CD4-positive, alpha-beta memory T cell (primary cell): ENCODE measurements at places on chromosomes 3 and 15. TPM values are rescaled to one million over a fixed set of nuclear protein-coding genes. Genes with fewer than 3 reads are reported as not detected.
A peak's percentile ranks its signal among the peaks of the same experiment; 100 is the strongest.

LRRC49 gene
- 0.75 TPM for total RNA-seq

C15orf62 gene
- total RNA-seq, result 3.5 TPM

PP2D1 gene
- not detected for total RNA-seq

TMEM108 gene
- not detected for total RNA-seq

PYGO1 gene
- total RNA-seq, result not detected

P3H2 gene
- total RNA-seq, result not detected

MESP2 gene
- not detected for total RNA-seq

- no peaks in the 10 kb centered on the region for H3K27me3 ChIP-seq
- H3K36me3 ChIP-seq, result peaks cover 14% of the 10 kb centered on the region
- peak overlapping the region; percentile 88 for H3K4me3 ChIP-seq
Measured at GRCh38 chr3:129248286-129248979, 973 bp upstream of the COPG1 start.

DNA sequence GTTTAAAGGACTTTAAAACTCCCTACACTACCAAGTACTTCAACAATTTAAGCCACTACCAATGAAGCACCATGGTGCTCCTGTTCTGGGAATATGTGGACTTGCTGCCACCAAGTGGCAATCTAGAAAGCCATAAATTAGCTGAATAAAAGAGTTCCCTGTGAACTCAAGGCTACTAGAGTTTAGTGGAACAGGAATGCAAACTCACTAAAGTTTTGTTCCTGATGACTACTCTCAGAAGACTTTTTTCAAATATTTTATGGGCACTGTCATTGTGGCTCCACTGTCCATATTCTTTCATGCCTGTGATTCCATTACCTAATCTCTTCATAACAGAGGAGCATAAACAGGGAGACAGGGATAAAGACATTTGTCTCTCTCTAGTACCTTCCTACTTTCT, 63.9 kb downstream of the TMCC1 start:
- H3K27ac ChIP-seq, result no peak overlapping the region
- H3K4me1 ChIP-seq, result peaks cover 17% of the 10 kb centered on the region
- no peaks in the 10 kb centered on the region for H3K27me3 ChIP-seq
- no peaks in the 10 kb centered on the region for H3K36me3 ChIP-seq
- peak; percentile 20 for DNase-seq

GRCh38 chr3:113844622-113845222, 6.1 kb downstream of the GRAMD1C start:
- no peak overlapping the region for H3K4me3 ChIP-seq
- DNase-seq, result peak; percentile 16
- no peak overlapping the region for H3K27ac ChIP-seq
- no peaks in the 10 kb centered on the region for H3K36me3 ChIP-seq
- H3K27me3 ChIP-seq, result no peaks in the 10 kb centered on the region
- no peaks in the 10 kb centered on the region for H3K4me1 ChIP-seq

DNA sequence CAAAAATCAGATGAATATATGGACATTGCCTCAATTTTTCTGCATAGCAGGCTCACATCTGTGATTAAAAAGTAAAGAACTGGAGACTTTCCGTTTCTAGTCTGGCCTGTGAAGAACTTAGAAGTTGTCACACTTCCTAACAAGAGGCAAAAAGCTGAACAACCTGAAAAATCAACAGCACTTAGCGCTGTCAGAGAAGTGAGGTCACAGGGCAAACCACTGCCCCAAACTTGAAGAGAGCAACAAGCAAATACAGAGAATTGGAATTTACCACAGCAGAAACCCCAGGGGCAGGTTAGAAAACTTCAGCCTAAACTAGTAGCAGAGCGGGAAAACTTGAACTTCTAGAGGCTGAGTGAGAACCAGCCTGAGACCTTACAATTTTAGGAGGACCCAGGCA, 38.9 kb downstream of the CCDC54 start:
- H3K4me1 ChIP-seq, result no peaks in the 10 kb centered on the region
- H3K36me3 ChIP-seq, result no peaks in the 10 kb centered on the region
- no peaks in the 10 kb centered on the region for H3K27me3 ChIP-seq
- no peak overlapping the region for H3K27ac ChIP-seq
- no peak for DNase-seq
- no peak overlapping the region for H3K4me3 ChIP-seq

DNA sequence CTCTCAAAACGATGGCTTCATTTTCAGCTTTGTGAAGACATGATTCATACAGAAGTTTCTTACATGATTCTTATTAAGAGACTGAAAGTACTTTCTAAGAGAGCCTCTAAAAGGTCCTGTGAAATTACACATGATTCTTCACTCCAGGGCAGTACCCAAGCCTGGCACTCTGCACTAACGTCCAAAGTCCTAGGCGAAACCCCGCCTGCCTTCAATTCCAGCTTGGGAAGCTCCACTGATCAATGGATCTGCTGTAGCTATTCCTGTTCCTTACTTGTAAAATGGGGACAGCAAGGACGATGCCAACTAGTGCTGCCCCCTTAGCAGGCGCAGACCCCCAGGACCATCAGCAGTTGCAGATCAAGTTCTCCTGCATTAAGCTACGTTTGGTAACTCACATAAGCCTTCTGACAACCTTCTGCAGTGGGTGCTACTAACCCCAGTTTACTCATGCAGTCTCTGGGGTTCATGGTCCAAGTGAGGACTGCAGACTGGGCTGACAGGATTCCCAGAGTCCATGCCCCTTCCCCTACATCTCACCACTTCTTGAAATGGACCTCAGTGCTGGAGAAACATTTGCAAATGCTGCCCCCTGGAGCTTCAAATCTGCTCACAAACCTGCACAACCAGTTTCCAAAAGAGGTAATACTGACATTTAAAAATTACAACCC, 10.6 kb downstream of the CHCHD4 start:
- H3K27me3 ChIP-seq, result no peaks in the 10 kb centered on the region
- no peaks in the 10 kb centered on the region for H3K4me1 ChIP-seq
- H3K36me3 ChIP-seq, result peaks cover 20% of the 10 kb centered on the region
- DNase-seq, result no peak

GRCh38 chr3:52023860-52024764, 28.4 kb upstream of the RPL29 start:
- peaks cover 5% of the 10 kb centered on the region for H3K4me1 ChIP-seq
- H3K4me3 ChIP-seq, result no peak overlapping the region
- H3K27ac ChIP-seq, result no peak overlapping the region
- H3K27me3 ChIP-seq, result no peaks in the 10 kb centered on the region

DNA sequence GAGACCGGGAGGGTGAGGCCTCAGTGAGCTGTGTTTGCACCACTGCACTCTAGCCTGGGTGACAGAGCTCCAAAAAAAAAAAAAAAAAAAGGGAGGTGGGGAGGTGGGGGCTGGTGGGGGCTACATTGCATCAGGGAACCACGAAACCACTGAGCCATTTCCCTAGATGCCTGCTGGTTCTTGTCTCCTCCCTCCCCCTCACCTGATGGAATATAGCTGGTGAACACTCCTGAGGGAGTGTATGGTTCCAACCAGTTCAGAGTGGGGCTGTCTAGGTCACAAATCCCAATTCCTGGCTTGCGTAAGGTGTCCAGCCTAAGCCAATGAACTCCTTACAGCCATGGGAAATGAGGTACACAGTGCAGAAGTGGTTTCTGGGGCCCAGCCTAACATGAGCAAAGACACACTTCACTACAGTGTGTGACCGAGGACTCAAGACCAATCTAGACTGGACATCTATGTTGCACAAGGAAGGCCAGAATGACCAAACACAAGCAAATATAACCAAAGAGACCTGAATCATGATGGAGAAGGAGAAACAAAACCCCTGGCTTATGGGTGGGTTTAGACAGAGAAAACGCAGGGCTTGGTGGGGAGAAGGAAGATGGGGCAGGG, 39.1 kb upstream of the OSBPL11 start:
- H3K27me3 ChIP-seq, result no peaks in the 10 kb centered on the region
- no peaks in the 10 kb centered on the region for H3K4me1 ChIP-seq
- no peak overlapping the region for H3K27ac ChIP-seq
- H3K36me3 ChIP-seq, result no peaks in the 10 kb centered on the region
- no peak for DNase-seq

GRCh38 chr3:84245789-84246188, 713.0 kb upstream of the CADM2 start:
- H3K27ac ChIP-seq, result no peak overlapping the region
- H3K4me3 ChIP-seq, result no peak overlapping the region
- H3K4me1 ChIP-seq, result no peaks in the 10 kb centered on the region
- H3K36me3 ChIP-seq, result no peaks in the 10 kb centered on the region
- no peak for DNase-seq

DNA sequence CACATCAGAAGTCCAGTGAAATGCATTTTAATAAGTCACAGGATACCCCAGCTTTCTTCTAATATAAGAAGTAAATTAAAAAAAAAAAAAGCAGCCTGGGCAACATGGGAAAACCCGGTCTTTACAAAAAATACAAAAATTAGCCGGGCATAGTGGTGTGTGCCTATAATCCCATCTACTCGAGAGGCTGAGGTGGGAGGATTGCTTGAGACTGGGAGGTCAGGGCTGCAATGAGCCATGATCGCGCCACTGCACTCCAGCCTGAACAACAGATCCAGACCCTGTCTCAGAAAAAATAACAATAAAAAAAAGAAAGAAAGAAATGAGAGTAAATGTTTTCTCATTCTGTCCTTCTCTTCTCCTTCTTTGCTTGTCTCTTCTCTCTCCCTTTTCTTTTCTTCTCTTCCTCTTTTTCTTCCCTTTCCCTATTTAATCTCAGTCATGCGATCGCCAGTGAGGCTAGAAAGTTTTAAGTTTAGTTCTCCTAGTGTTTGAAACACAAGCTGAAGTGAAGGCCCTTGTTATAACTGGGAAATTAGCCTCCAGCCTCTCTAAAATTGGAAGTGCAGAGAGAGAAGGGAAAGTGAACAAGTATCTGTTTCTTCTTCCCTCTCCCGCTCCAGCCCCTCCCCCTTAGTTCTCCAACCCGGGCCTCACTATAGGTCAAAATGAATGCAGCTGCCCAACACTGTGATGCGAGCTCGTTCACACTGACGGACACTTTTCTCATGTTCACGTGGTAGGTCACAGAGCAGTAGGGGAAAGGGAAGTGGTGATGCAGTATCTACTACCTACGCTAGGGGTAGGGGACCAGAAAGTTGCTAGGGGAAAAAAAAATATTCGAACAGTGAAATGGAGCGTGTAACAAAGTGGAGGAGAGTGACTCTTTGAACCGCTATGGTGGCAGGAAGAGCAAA, 23.5 kb upstream of the TSC22D2 start:
- H3K27me3 ChIP-seq, result no peaks in the 10 kb centered on the region
- peaks cover 17% of the 10 kb centered on the region for H3K4me1 ChIP-seq
- H3K27ac ChIP-seq, result no peak overlapping the region
- H3K36me3 ChIP-seq, result no peaks in the 10 kb centered on the region
- peak overlapping the region; percentile 30 for H3K4me3 ChIP-seq

DNA sequence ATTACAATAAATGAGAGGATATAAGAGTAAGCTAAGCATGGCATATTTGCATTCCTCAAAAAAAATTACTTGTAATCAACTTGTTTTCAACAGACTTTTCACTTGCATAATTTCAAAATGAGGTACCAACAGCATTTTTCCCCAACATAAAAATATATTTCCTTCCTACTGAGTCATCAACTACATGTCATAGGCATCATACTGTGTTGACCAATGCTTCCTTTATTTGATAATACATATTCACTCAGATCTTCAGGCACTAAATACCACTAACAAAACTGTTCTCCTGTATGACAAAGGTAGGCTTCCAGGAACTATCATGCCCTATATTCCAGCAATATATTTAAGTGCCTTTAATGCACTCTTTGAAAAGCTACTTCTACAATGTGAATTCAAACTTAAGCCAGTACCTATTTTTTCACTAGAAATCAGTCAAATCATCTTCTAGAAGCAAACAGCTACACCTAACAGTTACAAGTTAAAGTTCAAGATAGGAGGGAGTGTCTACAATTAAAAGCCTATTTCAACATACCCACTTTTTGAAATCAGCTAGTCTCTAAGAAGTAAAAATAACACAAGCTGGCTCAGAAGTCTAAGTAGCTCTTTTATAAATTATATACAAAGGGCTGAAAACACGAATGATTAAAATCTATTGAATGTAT, 11.3 kb downstream of the ADAM10 start:
- DNase-seq, result no peak
- H3K36me3 ChIP-seq, result no peaks in the 10 kb centered on the region
- peaks cover 80% of the 10 kb centered on the region for H3K4me1 ChIP-seq

GRCh38 chr15:58669108-58669507, 80.4 kb downstream of the ADAM10 start:
- no peak overlapping the region for H3K27ac ChIP-seq
- no peaks in the 10 kb centered on the region for H3K4me1 ChIP-seq
- H3K27me3 ChIP-seq, result no peaks in the 10 kb centered on the region
- no peak for DNase-seq

DNA sequence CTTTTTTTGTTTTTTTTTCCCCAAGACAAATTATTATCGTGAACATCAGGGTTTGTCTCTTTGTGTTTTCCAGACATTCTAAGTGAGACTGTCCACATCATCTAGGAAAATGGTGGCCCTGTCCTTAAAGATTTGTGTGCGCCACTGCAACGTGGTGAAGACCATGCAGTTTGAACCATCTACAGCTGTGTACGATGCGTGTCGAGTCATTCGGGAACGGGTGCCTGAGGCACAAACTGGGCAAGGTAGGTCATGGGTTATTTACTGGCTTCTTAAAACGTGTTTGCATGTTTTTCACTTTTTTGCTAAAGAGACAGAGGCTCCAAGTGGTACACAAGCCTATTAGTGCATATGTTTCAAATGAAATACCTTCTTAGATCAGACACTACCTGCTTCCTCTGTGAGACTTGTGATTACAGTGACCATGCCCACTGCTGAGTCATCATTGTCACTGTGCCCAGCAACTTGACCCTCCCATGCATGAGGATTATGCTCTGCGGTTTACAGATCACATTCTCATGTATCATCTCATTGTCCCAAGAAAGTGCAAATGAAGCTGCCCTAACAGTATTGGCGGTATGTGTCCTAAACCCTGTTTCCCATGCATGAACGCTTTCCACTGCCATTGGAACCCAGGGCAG, 395.2 kb upstream of the TPM1 start:
- no peak overlapping the region for H3K4me3 ChIP-seq
- H3K27ac ChIP-seq, result no peak overlapping the region
- H3K27me3 ChIP-seq, result no peaks in the 10 kb centered on the region
- H3K4me1 ChIP-seq, result no peaks in the 10 kb centered on the region
- DNase-seq, result no peak
- H3K36me3 ChIP-seq, result no peaks in the 10 kb centered on the region

- H3K27ac ChIP-seq, result no peak overlapping the region
- H3K4me1 ChIP-seq, result no peaks in the 10 kb centered on the region
- H3K36me3 ChIP-seq, result no peaks in the 10 kb centered on the region
Measured at GRCh38 chr3:74066456-74066855, 441.7 kb upstream of the PDZRN3 start.

GRCh38 chr3:11235385-11235784, 36.8 kb upstream of the ATG7 start:
- no peaks in the 10 kb centered on the region for H3K27me3 ChIP-seq
- no peak for DNase-seq
- no peaks in the 10 kb centered on the region for H3K4me1 ChIP-seq
- no peak overlapping the region for H3K27ac ChIP-seq
- H3K36me3 ChIP-seq, result no peaks in the 10 kb centered on the region
- H3K4me3 ChIP-seq, result no peak overlapping the region

GRCh38 chr3:109563149-109563548, 225.8 kb upstream of the DPPA4 start:
- no peaks in the 10 kb centered on the region for H3K27me3 ChIP-seq
- peak; percentile 53 for DNase-seq
- no peak overlapping the region for H3K4me3 ChIP-seq
- no peak overlapping the region for H3K27ac ChIP-seq

GRCh38 chr3:71521940-71522876, 61.3 kb downstream of the FOXP1 start:
- no peak for DNase-seq
- no peaks in the 10 kb centered on the region for H3K36me3 ChIP-seq
- H3K4me1 ChIP-seq, result no peaks in the 10 kb centered on the region
- no peak overlapping the region for H3K27ac ChIP-seq
- no peak overlapping the region for H3K4me3 ChIP-seq

GRCh38 chr3:4738737-4739274, 240.4 kb upstream of the BHLHE40 start:
- H3K4me3 ChIP-seq, result no peak overlapping the region
- peaks cover 63% of the 10 kb centered on the region for H3K4me1 ChIP-seq
